ENCODE measurements at places on chromosomes 2 and 18.

DNA sequence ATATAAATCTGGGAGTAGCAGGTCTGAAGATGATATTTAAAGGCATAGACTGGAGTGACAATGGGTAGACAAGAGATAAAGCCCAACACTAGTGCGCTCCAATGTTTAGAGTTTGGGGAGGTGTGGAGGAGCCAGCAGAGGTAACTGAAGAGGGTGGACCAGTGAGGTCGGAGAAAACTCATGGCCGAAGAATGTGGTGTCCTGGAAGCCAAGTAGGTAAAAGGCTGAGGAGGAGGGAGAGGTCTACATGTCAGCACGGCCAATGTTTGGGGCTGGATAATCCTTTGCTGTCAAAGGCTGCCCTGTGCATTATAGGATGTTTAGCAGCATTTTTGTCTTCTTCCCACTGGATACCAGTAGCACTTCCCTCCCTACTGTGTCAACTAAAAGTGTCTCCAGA is 78.8 kb upstream of the KCNE4 start:
- no peak for DNase-seq

GRCh38 chr2:12074126-12074844 is 327.9 kb downstream of the LPIN1 start:
- DNase-seq, result no peak

DNA sequence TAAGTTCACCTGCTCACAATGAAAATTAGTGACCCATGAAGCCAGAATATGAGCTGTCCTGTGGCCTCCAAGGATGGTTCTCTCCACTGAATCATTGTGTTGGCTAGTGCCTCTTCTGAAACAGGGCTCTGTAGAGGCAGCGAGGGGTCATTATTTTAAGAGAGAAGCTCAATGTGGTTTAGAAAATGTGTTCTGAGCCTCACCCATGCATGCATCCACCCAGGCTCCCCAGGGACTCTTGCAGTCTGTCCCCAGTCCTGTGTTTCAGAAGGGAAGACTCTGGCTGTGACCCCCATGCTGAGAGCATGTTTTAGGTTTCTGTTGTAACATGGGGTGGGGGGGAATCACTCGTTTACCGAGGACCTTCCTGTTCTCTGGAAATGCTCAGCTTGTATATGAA is 135.2 kb downstream of the RNF144A start:
- DNase-seq, result no peak

- no peak for DNase-seq
Observed at GRCh38 chr2:240638512-240639160, 13.4 kb downstream of the GPR35 start.

DNA sequence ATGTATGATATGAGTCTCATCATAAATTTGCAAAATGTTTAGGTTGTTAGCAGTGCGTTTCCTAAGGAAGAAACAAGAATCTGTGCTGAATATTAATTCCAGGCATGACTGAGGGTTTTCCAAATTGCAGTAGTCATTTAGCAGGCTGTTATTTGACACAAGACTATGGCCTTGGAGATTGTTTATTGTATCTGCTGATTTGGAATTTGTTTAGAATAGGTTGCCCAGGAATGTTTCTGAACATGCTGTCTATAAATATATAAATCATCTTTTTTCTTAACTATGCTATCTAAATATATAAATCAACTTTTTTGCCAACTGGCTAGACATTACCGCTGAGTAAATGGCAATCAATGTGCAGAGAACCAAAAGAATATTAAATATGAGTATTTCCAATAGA is 90.9 kb downstream of the DOK6 start:
- no peak for DNase-seq

DNA sequence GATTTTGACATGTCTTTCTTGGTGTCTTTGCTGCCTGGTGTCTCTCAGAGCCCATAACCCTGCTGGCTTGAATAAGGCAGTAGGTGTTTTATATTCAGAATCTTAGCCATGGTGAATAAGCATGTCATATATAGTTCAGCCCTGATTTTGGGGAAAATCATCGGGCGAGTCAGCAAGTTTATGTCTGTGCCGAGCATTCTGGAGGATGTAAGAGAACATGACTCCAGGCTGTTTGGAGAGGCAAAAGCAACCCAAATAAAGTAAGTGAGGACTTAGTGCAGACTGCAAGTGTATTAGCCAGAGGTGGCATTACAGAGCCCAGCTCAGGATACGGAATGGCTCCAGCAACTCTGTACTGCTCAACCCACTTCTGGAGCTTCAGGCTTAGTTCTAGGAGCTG is 50.3 kb downstream of the TCF7L1 start:
- DNase-seq, result no peak

DNA sequence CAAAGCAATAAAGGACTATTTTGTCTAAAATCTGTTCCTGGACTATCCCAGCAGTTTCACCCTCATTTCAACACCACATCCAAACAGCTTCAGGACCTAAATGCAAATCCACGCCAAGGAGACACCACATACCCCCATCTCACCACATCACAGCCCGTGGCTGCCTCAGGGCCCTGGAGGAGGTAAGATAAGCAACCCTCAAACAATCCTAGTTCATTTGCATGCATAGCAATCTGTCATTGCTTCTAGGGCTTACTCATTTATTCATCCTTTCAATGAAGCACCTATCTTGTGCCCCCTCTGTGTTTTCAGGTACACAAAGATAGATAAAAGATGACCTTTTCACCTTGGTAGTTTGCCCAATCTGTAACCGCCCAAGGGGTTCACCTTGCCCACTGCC is 86.5 kb downstream of the VSNL1 start:
- DNase-seq, result no peak

DNA sequence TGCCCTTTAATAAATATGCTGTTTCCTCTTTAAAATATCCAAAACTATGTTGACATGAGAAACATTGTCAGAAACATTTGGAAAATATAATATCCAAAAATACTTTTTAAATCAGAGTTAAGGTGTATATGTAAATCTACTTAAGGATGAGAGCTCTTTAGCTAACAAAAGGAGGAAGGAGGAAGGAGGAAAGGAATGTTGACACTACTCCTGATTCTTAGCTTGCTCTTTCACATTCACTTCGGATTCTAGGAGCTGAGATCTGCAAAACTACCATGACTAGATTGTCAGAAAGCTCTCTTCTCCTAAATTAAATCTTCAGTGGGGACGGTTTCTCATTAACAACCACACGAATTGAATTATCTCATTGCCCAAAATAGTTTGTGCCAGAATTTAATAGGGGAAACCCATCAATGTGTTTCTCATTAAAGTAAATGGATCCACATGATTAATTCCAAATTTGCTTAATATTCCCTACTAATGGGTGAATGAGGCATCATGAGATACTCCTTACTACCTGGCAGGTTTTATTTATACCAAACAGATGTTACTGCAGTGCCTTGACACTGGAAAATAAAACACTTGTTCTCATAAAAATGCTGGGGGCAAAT is 509.1 kb downstream of the MBD2 start:
- peak; percentile 6 for DNase-seq

All from NT2/D1 (cell line).